ENCODE measurements at places on chromosomes 12 and 14.

GRCh38 chr14:105849933-105850626, 323.7 kb downstream of the TMEM121 start:
- no peak for DNase-seq

DNA sequence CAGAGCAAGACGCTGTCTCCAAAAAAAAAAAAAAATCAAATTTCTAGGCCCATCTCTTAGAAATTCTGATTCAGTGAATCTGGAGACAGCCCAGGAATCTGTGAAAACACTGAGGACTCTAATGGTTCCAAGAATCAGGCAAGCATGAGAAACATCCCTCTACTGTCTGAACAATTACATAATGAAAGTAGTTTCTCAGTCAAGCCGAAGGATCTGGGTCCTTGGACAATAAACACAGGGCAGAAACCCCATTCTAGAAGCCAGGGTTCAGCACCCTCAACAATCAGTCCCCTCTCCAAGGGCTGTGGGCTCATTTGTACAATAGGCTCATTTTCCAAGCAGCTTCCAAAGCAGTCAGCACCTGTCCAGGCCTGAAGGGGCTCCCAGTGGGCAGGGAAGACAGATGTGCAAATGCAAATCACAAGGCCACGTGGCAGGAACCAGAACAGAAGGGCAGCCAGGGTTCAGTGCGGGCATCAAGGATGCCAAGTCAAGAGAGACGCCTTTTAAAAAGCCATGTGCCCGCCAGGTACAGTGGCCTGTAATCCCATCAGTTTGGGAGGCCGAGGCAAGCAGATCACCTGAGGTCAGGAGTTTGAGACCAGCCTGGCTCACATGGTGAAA, 96.1 kb downstream of the KSR2 start:
- no peak for DNase-seq

- DNase-seq = no peak
These were observed 1.3 kb downstream of the BHLHE41 start for GRCh38 chr12:26123482-26123980.

- no peak for DNase-seq
These were observed 2.4 kb upstream of the NAB2 start for GRCh38 chr12:57086493-57087009.

DNA sequence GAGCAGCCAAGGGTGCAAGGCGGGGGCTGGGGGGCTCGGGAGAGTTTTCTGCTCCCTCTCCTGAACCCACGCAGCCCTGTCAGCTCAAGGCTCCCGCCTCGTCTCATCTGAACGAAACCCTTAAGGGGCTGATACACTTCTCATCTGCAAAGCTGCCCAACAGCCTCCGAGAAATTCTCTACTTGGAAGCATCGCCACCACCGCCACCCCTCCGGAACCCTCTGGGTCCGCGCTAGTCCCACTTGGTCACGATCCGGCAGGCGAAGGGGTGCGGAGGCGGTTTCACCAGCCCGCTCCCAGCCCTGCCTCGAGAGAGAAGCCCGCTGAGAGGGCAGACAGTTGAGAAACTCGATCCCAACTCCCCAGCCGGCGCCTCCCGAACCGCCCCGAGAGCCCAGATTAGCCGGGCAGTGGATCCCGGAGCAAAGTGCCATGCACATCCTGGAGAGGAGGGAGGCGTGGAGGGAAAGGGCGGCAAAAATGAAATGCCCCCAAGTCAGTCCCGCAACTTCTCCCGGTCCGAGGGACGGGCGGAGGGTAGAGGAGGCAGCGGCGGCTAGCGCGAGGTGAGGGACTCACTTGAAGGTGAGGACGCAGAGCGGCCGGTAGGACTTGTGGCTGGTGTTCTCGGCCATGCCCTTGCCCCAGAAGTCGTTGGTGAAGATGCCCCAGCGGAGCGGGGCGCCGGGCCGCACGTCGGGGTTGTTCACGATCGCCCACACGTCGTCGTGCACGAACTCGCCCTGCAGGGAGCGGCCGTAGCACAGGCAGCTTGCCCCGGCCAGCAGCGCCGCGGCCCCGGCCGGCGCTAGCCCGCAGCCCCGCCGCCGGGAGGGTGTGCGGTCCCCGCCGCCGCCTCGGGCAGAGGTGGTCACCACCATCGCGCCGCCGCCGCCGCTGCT, 620 bp downstream of the TMTC1 start:
- DNase-seq = no peak

GRCh38 chr12:114232187-114232586, 173.8 kb downstream of the TBX5 start:
- no peak for DNase-seq

- DNase-seq = no peak
These were observed 900.9 kb downstream of the FLRT2 start for GRCh38 chr14:86430853-86431252.

GRCh38 chr14:69072584-69072983, 80.3 kb downstream of the DCAF5 start:
- no peak for DNase-seq

- no peak for DNase-seq
These were observed 23.7 kb upstream of the CHST11 start for GRCh38 chr12:104433061-104433460.

DNA sequence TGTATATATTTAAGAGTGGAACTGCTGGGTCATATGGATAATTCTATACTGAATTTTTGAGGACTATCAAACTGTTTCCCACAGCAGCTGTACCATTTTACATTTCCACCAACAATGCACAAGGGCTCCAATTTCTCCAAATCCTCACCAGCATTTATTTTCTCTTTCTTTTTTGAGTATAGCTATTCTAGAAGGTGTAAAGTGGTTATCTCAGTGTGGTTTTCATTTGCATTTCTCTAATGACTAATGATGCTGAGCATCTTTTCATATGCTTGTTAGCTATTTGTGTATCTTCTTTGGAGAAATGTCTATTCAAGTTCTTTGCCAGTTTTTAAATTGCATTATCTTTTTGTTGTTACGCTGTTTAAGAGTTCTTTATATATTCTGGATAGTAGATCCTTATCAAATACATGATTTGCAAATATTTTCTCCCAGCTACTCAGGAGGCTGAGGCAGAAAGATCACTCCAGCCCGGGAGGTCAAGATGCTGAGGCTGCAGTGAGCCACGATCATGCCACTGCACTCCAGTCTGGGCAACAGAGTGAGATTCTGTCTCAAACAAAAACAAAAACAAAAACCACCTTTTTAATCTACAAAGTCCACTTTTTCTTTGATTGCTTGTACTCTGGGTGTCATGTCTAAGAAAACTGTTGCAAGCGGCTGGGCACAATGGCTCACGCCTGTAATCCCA, 32.8 kb downstream of the GTF2A1 start:
- no peak for DNase-seq

DNA sequence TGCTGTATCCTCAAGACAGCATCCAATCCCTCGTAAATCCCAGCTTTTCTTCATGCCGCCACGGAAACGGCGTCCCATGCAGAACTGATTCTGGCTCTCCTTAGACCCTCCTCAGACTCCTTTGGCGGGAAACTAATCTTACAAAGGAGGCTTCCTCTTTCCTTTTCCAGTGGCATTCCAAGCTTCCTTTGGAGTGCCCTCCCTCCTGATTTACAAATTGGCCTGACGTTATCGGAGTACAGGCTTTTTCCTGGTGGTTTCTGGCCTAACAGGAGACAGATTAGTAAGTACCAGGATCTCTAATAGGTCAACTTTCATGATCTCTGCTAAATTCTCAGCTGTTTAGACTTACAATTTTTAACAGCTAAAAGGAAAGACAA, 1.3 kb upstream of the ZDHHC17 start:
- DNase-seq = no peak

DNA sequence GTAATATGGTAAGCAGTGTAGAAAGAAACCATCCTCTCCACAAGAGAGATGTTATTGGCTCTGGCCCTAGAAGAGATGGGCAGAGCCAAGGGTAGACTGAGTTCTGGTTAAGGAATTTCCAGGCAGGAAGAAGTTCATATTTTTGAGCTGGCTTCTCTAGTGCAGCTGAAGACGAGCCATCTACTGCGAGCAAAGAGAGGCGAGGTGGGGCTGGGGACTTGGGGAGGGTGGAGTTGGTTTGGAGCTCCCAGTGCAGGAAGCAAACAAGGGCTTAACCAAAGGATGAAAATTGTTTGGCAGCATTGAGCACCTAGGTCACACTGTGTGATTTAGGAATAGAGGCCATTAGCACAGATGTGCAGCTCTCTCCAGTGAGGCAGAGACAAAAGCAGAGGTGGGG, 239.6 kb downstream of the ZFP36L1 start:
- no peak for DNase-seq

DNA sequence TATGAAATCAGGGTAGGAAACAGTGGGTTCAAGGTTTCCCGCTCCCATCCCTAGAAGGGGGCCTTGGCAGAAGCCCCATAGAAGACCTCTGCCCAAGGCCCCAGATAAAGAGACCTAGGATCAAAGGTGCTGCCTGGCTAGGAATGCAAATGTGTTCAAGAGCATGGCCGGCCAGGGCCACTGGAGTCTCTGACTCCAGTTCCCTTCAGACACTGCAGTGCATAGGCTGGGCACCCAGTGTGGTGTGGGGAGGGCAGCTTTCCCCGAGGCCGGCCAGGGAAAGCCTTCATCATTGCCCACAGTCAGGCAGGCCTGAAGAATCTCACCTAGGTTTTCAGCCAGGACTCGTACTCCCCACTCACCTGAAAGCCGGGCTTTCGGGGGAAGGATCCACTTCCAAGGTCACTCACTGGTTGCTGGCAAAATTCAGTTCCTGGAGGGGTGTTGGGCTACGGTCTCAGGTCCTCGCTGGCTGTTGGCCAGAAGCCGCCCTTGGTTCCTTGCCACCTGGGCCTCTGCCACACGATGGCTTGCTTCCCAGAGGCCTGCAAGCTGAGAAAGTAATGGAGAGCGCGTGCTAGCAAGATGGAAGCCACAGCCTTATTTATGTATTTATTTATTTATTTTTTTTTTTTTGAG, 9.7 kb upstream of the PEBP1 start:
- no peak for DNase-seq

GRCh38 chr12:92764831-92765230, 62.0 kb downstream of the PLEKHG7 start:
- DNase-seq = no peak

DNA sequence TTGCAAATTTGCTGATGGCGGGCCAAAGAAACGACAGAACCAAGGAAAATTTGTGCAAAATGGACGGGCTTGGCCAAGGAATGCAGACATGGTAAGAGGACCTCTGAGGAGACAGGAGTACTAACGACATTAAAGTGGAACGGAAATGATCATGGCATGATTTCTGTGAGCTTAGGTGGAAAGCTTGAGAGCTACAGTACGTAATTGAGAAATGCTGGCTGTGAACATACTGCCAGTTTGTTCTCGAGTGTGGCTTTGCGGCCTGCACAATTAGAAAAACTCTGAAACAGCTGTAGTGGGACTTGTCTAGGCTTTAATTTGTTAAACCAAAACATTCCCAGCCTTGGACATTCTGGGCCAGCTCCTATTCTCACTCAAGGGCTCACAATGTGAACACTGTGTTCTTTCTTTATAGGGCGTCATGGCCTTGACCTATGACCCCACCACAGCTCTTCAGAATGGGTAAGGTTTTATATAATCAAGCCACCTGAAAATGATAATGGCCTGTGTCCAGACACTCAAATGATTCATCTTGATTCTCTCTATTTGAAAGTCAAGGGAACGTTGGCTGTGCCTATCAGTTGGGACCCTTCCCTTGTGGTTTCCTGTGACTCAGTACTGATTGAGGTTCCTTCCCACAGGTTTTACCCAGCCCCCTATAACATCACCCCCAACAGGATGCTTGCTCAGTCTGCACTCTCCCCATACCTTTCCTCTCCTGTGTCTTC, 48.5 kb downstream of the BAZ2A start:
- peak; percentile 20 for DNase-seq

DNA sequence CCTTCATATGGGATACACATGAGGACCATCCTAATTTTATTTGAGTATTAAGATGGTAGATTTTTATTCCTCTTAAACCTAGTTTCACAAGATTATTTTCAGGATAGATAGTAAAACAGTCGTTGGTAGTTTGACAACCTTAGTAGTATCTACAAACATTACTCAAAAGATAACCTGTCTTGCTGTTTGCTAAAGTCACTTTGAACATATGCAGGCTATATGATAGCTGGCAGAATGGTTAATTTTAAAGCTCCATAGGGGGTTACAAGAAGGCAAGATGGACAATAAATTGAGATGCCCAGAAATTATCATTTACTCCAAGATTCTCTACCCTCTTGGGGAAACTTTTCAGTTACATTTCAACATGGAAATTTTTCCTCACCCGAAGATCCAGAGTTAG, 525.7 kb downstream of the SOX5 start:
- no peak for DNase-seq

DNA sequence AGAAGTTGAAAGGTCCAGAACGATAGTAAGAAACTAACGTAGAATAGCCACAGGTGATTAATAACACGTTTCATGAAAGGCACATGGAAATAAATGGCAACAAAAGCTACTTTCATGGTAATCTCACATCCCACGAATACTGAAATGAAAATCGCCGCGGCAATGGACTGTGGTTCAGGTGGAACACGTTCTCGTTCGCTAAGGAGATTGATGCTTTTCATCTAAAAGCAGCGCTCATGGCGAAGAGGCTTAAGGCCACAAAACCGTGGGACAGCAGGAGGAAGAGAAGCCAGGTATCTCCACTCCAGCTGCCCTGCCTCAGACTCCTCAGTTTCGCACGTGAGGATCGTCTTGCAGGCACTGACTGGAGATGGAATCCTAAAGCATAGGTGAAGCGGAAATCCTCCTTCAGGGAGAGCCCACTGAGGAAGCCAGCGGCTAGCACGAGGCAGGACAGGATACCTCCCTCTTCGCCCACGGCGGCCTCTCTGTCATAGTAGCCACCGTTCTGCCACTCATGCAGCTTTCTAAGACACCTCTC, 696 bp upstream of the GPHN start:
- DNase-seq = no peak

DNA sequence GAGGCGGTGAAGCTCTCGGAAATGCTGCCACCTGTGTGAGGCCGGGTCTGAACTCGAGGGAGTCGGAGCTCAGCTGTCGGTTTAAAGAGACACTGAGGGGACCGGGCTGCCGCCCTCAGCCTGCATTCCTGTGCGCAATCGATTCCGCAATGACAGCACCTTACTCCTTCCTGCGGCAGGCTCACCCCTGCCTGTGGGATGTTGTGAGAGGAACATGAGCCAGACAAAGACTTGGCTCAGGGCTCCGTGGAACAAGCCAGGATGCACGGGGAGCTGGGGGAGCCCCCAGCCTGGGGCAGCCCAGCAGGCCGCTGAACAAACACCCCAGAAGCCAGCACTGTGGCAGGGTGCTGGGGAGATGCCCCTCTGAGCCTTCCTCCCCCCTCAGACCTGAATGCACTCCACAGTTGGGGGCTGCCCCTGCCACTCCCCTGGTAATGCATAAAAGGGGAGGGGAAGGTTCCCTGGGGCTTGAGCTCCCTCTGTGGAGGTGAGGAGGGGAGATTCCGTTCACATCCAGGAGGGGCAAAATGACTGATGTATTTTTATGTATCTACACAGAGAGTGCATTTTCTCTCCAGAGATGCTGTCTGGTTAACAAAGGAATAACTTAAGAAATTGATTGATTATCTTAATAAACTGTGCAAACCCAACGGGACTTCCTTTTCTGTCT, 20.6 kb downstream of the RFLNA start:
- no peak for DNase-seq

DNA sequence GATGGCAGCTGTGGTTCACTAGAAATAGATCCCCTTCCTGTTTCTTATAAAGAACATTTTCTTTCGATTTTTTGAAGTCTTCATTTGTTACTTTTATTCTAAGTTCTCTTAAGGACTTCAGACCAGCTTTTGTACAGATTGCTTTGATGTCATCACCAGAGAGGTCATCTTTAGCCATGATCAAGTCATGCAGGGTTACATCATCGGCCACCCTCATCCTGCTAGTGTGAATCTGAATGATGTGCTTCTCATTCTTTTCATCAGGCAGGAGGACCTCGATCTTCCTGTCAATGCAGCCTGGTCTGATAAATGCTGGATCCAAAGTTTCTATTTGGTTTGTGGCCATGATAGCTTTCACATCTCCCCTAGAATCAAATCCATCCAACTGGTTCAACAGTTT, 706.7 kb downstream of the RERGL start:
- no peak for DNase-seq

Data from activated T-cell treated with anti-CD3 and anti-CD28 coated beads for 24 hours (primary cell).